ENCODE measurements at places on chromosomes 16 and 17. TPM values are rescaled to one million over a fixed set of nuclear protein-coding genes. Genes with fewer than 3 reads are reported as not detected.

MSLN gene
- total RNA-seq, result 0.18 TPM

SLFN13 gene
- 65.5 TPM for total RNA-seq

MEIOB gene
- not detected for total RNA-seq

TMEM88 gene
- total RNA-seq, result 0.57 TPM
